LNCaP clone FGC (cell line): ENCODE measurements at places on chromosomes 3 and 15.

DNA sequence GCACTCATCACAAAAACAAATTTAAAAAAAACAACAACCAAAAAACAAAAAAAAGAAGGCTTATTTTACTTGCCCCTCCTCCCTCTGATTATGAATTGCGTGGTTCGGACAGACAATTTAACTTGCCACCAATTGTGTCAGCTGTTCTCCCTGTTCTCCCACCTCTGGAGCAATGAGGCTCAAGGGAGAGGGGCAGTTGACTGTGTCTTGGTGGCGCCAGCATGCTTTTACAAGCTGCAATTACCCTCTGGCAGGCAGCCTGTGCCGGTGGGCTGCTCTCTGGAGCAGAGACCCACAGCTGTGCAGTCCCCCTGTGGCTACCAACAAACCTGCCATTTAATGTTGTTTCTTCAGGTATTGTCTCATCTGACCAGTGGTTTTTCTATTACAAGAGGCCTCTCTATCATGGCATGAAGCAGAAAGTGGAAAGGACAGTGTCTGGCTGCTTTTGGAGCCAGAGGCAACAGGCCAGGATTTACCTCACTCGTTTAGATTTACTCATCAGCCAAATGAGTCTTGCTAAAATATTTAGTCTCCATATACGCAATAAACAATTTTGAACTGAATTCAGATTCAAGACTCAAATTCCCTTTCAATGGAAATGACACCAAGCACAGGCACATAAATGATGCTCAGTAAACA is 192.0 kb upstream of the TPRG1 start:
- DNase-seq, result peak; percentile 2

- DNase-seq, result peak; percentile 10
These were observed 566.5 kb downstream of the ROBO2 start for GRCh38 chr3:77606372-77606771.

DNA sequence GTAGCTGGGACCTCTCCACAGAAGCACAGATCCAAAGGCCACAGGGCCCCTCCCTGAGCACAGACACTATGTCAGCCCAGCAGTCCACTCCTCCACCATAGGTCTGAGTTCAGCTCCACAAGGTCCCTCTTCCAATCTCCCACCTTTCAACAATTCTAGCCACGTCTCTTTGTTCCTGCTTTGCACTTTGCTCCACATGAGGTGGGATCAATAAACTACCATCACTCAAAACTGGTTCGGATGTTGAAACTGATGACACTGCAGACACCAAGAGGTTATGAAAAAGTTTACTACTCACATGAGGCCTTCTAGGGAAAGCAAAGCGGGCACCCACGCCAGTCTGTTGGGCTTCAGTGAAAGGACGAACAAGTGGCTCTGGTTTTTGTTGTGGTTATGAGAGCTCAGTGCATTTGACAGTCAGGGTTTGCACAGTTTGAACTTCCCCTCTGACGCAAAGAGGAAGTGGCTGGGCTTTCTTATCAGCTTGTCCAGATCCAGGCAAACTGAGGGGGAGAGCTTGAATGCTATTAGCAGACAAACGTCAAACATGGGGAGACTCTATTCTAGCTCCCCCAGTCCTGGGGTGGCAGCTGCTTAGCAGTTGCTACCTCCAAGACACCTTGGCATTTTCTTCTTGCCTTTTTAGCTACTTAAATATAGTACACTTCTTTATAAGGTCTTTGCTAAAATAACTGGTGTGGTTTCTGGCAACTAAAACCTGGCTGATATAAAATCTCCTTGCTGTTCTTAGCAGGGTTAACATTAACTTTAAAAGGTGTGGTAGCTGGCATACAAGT is 37.8 kb downstream of the ZNF445 start:
- no peak for DNase-seq

GRCh38 chr3:47989981-47990440 is 26.2 kb downstream of the MAP4 start:
- DNase-seq, result peak; percentile 79

- no peak for DNase-seq
These were observed 95.2 kb upstream of the UBE2E1 start for GRCh38 chr3:23710555-23710954.

DNA sequence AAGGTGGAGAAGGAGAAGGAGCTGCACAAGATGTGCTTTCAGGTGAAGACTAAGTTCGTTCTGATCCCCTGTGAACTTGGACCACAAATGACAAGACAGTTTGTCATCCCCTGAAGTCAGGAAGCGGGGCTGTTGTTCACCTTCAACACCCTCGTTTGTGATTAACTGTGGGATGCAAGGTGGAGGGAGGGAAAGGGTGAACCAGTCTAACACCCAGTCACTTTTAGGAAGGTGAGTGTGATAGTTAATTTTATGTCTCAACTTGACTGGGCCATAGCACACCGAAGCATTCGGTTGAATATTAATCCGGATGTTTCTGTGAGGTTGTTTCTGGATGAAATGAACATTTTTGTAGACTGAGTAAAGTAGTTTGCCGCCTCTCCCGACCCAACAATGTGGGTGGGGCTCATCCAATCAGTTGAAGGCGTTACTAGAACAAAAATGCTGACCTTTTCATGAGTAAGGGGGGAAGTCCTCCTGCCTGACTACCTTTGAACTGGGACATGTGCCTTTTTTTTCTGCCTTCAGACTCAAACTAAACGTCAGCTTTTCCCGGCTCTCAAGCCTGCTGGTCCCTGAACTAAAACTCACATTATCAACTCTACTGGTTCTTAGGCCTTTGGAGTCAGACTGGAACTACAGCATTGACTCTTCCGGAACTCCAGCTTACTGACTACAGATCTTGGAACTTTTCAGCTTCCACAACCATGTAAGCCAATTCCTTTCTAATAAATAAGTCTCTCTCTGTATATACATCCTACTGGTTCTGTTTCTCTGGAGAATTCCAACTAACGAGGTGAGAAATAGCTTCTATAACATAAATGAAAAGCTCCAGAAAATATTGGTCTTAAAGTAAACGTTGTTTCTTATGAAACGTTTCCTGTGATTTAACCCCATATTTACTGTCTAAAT is 264.0 kb upstream of the SLITRK3 start:
- no peak for DNase-seq
